Left hindlimb (tissue), 1 donor: ENCODE measurements at places on chromosomes 2 and 18.

DNA sequence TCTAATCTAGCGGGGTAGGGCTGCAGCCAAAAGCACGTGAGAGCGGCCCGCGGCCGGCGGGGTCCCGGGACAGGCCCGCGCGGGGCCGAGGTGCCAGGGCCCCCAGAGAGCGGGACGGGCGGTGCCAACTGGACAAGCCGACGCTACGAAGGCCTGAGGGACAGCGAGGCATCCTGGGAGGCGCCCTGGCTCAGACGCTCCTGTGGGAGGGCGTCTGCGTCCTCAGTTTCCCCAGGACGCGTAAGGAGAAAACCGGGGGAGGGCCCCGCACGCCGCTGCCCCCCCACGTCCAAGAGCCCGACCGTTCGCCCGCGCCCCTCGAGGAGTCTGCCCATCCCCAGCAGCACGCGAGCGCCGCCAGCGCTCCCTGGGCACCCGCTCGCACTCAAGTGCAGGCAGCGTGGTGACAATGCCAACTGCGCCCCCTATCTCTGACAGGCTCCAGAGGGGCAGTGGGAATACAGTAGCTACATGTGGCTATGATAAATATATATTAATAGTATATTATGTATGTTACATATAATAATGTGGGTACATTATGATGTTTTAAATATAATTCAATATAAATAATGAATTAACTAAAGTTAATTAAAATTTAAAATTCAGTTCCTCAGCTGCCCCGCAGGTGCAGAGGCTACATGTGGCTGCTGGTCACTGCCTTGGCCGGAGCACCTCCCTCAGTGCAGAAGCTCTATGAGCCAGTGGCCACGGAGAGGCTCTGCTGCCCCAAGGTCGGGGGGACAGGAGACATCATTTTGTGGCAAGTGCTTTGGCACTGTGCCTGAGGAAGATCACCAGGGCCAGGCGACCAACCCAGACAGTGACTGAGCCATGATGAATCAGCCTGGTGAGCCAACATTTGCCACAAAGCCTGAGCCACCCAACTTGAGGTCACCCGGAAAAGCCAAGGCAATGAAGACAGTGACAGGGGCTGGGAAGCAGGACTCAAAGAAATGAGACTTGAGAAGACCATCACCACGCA, 5.5 kb upstream of the SFT2D3 start:
- no peak for DNase-seq

- no peak for DNase-seq
Observed at GRCh38 chr18:57836557-57836956, 33.4 kb upstream of the ATP8B1 start.

- DNase-seq: no peak
Observed at GRCh38 chr2:224820283-224820991, 104.3 kb upstream of the CCDC195 start.

GRCh38 chr2:204638471-204639194, 93.4 kb downstream of the PARD3B start:
- DNase-seq: no peak

DNA sequence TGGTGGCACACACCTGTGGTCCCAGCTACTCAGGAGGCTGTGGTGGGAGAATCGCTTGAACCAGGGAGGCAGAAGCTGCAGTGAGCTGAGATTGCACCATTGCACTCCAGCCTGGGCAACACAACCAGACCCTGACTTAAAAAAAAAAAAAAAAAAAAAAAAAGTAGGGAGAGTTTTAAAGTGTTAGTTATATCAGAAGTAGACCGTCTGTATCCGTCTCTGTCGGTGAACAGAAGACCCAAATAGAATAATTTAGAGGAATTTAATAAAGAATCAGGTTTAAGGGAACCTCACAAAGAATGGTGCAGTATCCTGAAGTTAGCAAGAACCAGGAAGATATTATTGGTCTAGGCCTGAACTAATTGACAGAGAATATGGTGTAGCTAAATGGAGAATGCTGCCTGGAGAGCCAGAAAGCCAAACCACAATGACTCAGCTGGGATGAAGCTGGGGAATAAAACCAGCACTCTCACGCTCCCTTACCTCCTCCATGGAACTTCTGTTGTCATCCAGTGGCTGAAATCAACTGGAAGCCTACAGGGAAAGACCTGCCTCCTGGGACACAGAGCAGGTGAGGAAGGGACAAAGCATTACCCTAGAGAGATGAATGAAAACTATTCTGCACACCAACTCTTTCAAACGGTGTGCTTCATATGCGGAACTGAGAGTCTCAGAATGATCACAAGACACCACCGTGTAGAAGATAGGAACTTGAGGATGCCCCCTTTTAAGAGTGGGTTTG, 39.1 kb upstream of the PLEKHM3 start:
- no peak for DNase-seq

DNA sequence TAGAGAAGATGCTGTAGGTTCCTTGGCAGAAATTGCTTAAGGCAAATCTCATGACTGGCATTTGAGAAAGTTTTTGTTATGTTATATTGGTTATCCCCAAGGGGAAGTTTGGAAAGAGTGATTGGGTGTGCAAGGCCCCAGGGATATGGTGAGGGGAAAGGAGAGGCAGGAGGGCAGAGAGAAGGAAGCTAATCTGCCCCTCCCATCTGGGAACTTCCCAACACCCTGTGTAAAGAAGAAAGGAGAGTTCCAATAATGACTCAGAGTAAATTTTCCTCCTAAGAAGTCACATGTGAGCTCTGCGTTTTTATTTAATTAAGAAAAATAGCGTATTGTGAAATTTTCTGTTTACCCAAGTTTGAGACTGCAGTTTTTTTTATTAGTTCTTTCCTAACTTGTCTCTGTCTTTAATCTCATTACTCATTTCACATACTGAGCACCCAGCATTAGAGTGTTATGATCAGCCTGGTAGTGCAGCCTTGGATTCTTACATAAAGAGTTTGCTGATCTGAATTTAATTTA, 3.1 kb upstream of the KYNU start:
- no peak for DNase-seq

GRCh38 chr2:107811411-107811810, 15.3 kb upstream of the RGPD4 start:
- no peak for DNase-seq

DNA sequence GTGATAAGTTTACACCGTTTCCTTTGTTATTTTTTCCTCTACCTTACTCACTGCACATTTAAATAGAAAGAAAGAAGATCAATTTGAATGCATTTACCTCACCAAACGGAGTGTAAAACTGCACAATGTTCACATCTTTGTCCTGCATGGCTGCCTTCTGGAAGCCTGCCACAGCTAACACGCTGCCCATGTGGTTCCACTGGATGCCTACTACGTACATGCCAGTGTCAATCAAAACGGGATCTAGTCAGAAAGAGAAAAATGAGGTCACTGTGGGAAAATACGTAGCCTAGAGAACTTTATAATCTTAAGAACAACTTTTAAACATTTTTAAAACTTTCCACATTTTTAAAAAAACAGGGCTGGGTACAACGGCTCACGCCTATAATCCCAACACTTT, 16.4 kb downstream of the WDR35 start:
- no peak for DNase-seq

- DNase-seq: no peak
Observed at GRCh38 chr18:28459587-28459986, 282.7 kb upstream of the CDH2 start.

GRCh38 chr2:238021327-238021726, 39.5 kb upstream of the SCLY start:
- no peak for DNase-seq

- no peak for DNase-seq
Observed at GRCh38 chr2:83068714-83069113, 1390.4 kb downstream of the SUCLG1 start.

DNA sequence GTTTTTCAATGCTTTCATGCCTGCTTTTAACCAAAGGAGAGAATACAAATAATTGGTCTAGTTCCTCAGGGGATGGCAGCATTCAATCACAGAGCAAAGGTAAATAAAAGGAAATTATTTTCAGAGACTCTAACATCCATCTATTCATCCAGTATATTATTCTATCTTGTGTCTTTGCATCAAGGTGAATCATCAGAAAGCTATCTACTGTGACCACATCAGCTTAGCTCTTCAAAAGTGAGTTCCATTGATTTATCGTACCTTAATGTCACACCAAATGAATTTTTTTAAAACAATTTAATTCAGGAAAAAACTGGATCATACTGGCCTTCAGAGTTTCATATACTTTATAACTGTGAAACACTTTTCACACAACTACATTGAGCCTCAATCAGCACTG, 66.1 kb downstream of the CHN1 start:
- DNase-seq: no peak
